A549 treated with dexamethasone at 1 μM for 4 hours (cell line): ENCODE measurements at places on chromosomes 4 and X. TPM values are rescaled to one million over a fixed set of nuclear protein-coding genes. Genes with fewer than 3 reads are reported as not detected.

Gene SOWAHD
- total RNA-seq: 0.06 TPM in 3 of 5 replicates, not detected in the others

Gene LINC00632
- 1.3 to 1.7 TPM (median 1.4 TPM) in 5 replicates for total RNA-seq

Gene DCHS2
- total RNA-seq: 0.01 TPM in 1 of 5 replicates, not detected in the others

Gene ZAR1
- total RNA-seq: 0.06 TPM in 1 of 5 replicates, not detected in the others

Gene UCHL1
- total RNA-seq: 837 to 972 TPM (median 857 TPM) in 5 replicates

Gene ZNF280C
- 2.7 to 4.6 TPM (median 3.2 TPM) in 5 replicates for total RNA-seq

Gene HSFX3
- not detected in 5 replicates for total RNA-seq

Gene DOCK11
- 5.9 to 9.7 TPM (median 8.0 TPM) in 5 replicates for total RNA-seq

Gene P2RY8
- 0.05 to 0.13 TPM (median 0.05 TPM) in 3 of 5 replicates, not detected in the others for total RNA-seq

Gene CXorf66
- not detected in 5 replicates for total RNA-seq

Gene AMBN
- total RNA-seq: not detected in 5 replicates

Gene SMIM31
- total RNA-seq: 0.14 to 0.17 TPM in 2 of 5 replicates, not detected in the others

Gene SPANXD
- 0.15 TPM in 1 of 5 replicates, not detected in the others for total RNA-seq

Gene ZCCHC18
- 0.02 to 0.30 TPM (median 0.18 TPM) in 4 of 5 replicates, not detected in the other for total RNA-seq

Gene RAB33A
- 0.11 to 0.19 TPM (median 0.17 TPM) in 5 replicates for total RNA-seq

Gene TIGD4
- 0.09 to 0.21 TPM (median 0.16 TPM) in 5 replicates for total RNA-seq

Gene CLGN
- 4.9 to 6.1 TPM (median 5.1 TPM) in 5 replicates for total RNA-seq

Gene TMSB15B
- 4.0 to 6.6 TPM (median 4.4 TPM) in 5 replicates for total RNA-seq

Gene CXCL8
- total RNA-seq: 3.7 to 9.1 TPM (median 5.3 TPM) in 5 replicates

Gene HS6ST2
- total RNA-seq: 0.08 to 0.21 TPM (median 0.15 TPM) in 5 replicates

Gene PNMA6A
- 4.0 to 4.8 TPM (median 4.7 TPM) in 5 replicates for total RNA-seq

Gene RPL39
- 2,983 to 5,773 TPM (median 3,099 TPM) in 5 replicates for total RNA-seq

Gene MAGEB2
- not detected in 5 replicates for total RNA-seq
